Cardiac septum (tissue), 1 donor: ENCODE measurements at places on chromosomes 1 and 21. TPM values are rescaled to one million over a fixed set of nuclear protein-coding genes. Genes with fewer than 3 reads are reported as not detected.

GRCh38 chr1:22248746-22249145 is 105.8 kb upstream of the WNT4 start:
- DNase-seq, result no peak

DNA sequence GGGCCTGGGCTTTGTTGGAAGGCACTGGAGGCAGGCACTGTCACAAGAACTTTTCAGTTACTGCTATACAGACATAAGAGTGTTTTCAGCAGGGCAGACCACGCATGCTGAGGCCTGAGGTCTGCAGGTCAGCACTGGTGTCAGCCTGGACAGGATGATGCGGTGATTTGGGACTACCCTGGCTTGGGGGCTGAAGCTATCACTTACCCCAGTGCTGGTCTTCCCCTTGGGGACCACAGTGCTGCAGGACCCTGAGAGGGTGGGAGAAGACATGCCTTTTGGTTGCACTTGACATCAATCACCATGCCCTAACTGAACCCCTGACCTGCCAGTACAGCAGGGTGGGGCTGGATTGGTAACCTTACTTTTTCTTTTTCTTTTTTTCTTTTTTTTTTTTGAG is 9.2 kb downstream of the DMRTB1 start:
- no peak for DNase-seq

RAD54L gene
- 0.97 TPM for total RNA-seq

PITHD1 gene
- 33.7 TPM for total RNA-seq

DNA sequence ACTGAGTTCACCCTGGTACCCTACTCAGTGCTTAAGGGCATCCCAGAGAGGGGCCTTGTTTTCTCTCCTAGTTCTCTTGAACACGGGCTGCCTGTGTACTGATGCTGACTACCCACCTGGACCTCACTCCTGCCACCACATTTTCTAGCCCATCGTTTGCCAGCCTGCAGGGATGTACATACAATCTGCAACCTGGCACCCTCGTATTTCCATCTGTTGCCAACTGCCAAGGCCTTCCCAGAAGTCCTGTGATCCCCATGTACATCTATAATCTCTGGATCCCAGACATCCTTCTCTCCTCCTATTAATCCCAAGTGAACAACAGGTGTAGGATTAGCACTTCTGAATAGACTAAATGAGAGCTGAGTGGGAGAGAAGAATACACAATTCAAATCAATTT is 212.0 kb downstream of the SLC45A1 start:
- no peak for DNase-seq
